ENCODE measurements at places on chromosomes 4 and X. TPM values are rescaled to one million over a fixed set of nuclear protein-coding genes. Genes with fewer than 3 reads are reported as not detected.

DNA sequence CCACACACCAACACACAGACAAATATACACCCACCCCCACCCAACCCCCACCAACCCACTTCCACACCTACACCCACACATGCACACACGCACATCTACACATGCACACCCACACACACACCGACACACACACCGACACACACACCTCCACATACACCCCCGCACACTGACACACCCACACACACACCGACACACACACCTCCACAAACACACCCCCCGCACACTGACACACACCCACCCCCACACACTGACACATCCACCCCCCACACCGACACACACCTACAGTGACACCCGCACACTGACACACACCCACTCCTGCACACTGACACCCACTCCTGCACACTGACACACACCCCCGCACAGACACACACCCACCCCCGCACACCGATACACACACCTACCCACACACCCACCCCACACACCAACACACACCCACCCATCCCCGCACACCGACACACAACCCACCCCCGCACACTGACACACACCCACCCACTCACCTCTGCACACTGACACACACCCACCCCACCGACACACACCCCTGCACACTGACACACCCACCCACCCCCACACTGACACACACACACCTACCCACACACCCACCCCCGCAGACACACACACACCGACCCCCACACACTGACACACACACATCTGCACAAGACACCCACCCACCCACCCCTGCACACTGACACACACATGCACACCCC lies 31.1 kb downstream of the FGFRL1 start:
- H3K4me3 ChIP-seq: no peak overlapping the region
- no peak overlapping the region for H3K27ac ChIP-seq
- DNase-seq: no peak
- H3K27me3 ChIP-seq: no peaks in the 10 kb centered on the region

The DOK7 gene
- 2.7 TPM for total RNA-seq

DNA sequence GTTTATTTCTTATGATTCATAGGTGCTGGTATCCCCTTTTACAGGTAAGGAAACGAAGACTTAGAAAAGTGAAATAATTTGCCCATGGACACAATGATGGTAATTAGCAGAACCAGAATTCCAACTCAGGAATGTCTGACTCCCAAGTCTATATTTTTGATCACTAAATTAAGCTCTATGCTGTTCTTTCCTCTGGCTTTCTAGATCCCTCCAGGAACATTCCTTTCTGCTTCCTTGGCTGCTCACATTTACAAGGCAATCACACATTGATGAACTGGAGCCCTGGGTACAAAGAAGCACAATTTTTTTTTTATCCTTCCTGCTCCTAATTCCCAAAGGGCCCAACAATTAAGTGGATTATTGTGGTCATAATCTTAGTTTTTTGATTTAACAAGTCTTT lies 7.0 kb upstream of the CDKN2AIP start:
- H3K4me1 ChIP-seq: peaks cover 37% of the 10 kb centered on the region
- H3K36me3 ChIP-seq: peaks cover 14% of the 10 kb centered on the region
- DNase-seq: no peak
- H3K27ac ChIP-seq: peak overlapping the region; percentile 99
- peak overlapping the region; percentile 26 for H3K4me3 ChIP-seq
- H3K27me3 ChIP-seq: no peaks in the 10 kb centered on the region

The ARAF gene
- total RNA-seq: 79.2 TPM

DNA sequence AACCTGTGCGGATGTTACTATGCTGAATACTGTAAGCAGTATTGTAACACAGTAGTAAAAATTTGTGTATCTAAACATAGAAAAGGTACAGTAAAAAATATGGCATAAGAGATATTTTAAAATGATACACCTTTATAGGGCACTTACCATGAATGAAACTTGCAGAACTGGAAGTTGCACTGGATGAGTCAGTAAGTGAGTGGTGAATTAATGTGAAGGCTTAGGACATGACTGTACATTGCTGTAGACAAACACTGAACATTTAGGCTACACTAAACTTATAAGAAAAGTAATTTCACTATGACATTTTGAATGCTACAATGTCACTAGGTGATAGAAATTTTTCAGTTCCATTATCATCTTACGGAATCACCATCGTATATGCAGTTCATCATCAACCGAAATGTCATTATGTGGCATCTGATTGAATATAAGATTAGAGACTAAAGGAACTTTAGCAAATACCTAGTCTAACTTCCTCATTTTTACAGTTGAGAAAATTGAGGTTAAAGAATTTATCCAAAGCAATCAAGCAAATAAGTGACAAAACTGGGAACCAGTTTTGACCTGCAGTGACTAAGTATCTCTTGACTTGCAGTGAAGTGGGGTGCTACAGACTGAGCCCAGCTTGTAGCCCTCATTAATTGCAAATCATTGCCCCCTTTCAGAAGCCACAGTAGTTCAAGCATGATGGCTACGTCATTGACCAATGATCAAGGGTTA lies 55.3 kb downstream of the EGF start:
- H3K4me1 ChIP-seq: peaks cover 20% of the 10 kb centered on the region
- peak; percentile 34 for DNase-seq
- H3K27ac ChIP-seq: peak overlapping the region; percentile 66
- H3K4me3 ChIP-seq: no peak overlapping the region
- no peaks in the 10 kb centered on the region for H3K27me3 ChIP-seq

DNA sequence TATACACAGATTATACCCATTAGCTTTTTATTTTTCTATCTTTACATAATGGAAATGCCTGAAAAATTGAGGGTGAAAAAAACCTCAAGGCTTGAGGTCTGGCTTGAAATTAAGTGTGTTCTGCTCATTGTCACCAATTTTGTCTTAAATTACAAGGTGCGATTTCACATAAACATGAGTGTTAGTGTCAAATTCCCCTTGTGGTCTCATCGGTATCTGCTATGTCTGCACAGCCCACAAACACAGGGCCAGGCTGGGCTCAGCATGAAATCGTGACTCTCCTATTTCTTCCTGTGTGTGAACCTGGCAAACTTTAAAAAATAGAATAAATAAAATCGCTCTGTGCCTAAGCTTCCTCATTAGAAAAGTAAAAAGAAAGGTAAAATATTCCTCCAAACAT lies 109.1 kb downstream of the CRLF2 start:
- H3K27ac ChIP-seq: no peak overlapping the region
- DNase-seq: no peak
- H3K27me3 ChIP-seq: peaks cover 9% of the 10 kb centered on the region
- no peak overlapping the region for H3K4me3 ChIP-seq
- H3K36me3 ChIP-seq: no peaks in the 10 kb centered on the region

GRCh38 chrX:69597399-69597798 lies 18.5 kb upstream of the EDA start:
- no peak for DNase-seq
- H3K4me1 ChIP-seq: no peaks in the 10 kb centered on the region
- peaks cover 12% of the 10 kb centered on the region for H3K27me3 ChIP-seq
- no peaks in the 10 kb centered on the region for H3K36me3 ChIP-seq

- no peak overlapping the region for H3K4me3 ChIP-seq
- H3K27me3 ChIP-seq: no peaks in the 10 kb centered on the region
- DNase-seq: no peak
- H3K27ac ChIP-seq: no peak overlapping the region
- H3K4me1 ChIP-seq: no peaks in the 10 kb centered on the region
Measured at GRCh38 chrX:97074400-97074799, 190.7 kb downstream of the RPA4 start.

GRCh38 chr4:78660559-78660958 lies 109.0 kb downstream of the ANXA3 start:
- H3K4me3 ChIP-seq: no peak overlapping the region
- H3K27ac ChIP-seq: no peak overlapping the region
- no peaks in the 10 kb centered on the region for H3K4me1 ChIP-seq
- H3K36me3 ChIP-seq: no peaks in the 10 kb centered on the region
- no peaks in the 10 kb centered on the region for H3K27me3 ChIP-seq
- no peak for DNase-seq

DNA sequence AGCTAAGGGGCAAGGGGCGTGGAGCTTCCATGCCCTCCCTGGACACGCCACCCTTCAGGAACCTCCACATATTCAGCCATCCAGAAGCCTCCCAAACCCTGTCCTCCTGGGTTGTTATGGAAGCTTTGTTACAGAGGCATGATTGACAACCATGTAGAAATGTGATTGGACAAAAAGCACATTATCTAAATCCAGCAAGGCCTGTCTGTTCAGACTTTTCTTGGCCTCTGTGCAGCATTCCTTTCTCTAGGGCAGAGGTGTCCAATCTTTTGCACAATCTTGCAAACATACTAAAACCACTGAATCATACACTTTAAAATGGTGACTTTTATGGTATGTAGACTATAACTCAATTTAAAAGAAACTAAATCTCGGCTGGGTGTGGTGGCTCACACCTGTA lies 12.7 kb downstream of the STEEP1 start:
- no peaks in the 10 kb centered on the region for H3K4me1 ChIP-seq
- no peak overlapping the region for H3K4me3 ChIP-seq
- no peak overlapping the region for H3K27ac ChIP-seq
- no peaks in the 10 kb centered on the region for H3K27me3 ChIP-seq
- peak; percentile 5 for DNase-seq

DNA sequence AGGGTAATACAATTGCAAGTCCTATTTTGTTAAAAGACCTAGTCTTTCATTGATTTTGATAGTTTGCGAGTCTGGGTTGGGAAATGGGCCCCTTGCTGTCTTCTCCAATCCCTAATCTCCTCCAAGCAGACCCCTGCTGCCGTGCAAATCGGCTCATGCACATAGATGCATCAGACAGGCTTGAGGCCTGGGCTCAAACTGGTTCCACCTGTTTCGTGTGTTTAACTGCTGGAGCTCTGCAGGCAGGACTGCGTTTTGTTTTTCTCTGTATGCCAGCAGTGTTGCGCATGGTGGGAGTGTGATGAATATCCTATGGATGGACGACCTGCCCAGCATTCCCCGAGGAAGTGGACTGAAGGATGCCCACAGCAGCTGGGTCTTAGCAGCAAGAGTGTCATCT lies 133.9 kb downstream of the PDGFRA start:
- H3K36me3 ChIP-seq: no peaks in the 10 kb centered on the region
- no peaks in the 10 kb centered on the region for H3K4me1 ChIP-seq
- DNase-seq: no peak
- H3K27me3 ChIP-seq: peaks cover 13% of the 10 kb centered on the region

DNA sequence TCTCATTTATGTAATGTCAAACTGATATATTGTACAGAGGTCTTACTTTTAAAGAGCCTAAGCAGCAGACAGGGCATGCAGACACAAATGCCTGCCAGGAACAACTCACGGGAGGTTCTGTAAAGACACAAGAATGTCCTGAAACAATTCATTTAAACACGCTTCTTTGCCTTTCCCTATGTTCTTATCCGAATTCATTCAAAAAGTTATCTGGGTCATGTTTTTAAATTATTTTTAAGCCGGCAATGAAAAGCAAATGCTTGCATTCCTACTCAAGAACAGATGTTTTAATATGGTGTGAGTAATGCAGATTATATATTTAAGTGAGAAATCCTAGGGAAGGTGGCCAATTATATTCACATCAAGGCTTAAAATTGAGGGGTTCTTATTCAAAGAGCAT lies 192.6 kb downstream of the PDGFC start:
- H3K4me1 ChIP-seq: peaks cover 46% of the 10 kb centered on the region
- H3K4me3 ChIP-seq: peak overlapping the region; percentile 50
- H3K36me3 ChIP-seq: no peaks in the 10 kb centered on the region
- H3K27ac ChIP-seq: peak overlapping the region; percentile 74
- no peak for DNase-seq

DNA sequence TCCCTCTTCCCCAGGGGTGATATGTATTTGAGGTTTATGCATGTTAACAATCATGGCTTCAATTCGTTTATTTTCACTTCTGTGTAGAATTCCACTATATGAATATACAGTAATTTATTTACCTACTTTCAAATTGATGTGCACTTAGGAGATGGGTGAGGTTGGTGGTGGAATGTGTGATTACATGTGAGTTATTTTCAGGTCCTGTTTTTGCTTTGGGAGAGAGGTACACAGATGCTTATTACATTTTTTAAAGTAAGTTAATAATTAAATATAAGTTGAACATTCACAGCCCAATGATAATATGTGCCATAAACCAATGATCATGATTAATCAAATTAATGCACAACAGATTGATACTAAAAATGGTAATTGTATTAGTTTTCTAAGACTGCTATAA lies 79.5 kb downstream of the SPRY1 start:
- no peaks in the 10 kb centered on the region for H3K27me3 ChIP-seq
- no peak overlapping the region for H3K4me3 ChIP-seq
- no peak for DNase-seq
- no peaks in the 10 kb centered on the region for H3K36me3 ChIP-seq
- H3K4me1 ChIP-seq: peaks cover 37% of the 10 kb centered on the region
